ENCODE measurements at places on chromosomes 12 and 14.

- DNase-seq: no peak
Measured at GRCh38 chr12:25482625-25483024, 70.5 kb downstream of the LMNTD1 start.

GRCh38 chr14:64502456-64502855, 1.2 kb downstream of the ZBTB25 start:
- no peak for DNase-seq

- DNase-seq: no peak
Measured at GRCh38 chr12:116276652-116277466, 634 bp downstream of the MED13L start.

- peak; percentile 93 for DNase-seq
Measured at GRCh38 chr12:6532927-6533652, 1.2 kb upstream of the GAPDH start.

DNA sequence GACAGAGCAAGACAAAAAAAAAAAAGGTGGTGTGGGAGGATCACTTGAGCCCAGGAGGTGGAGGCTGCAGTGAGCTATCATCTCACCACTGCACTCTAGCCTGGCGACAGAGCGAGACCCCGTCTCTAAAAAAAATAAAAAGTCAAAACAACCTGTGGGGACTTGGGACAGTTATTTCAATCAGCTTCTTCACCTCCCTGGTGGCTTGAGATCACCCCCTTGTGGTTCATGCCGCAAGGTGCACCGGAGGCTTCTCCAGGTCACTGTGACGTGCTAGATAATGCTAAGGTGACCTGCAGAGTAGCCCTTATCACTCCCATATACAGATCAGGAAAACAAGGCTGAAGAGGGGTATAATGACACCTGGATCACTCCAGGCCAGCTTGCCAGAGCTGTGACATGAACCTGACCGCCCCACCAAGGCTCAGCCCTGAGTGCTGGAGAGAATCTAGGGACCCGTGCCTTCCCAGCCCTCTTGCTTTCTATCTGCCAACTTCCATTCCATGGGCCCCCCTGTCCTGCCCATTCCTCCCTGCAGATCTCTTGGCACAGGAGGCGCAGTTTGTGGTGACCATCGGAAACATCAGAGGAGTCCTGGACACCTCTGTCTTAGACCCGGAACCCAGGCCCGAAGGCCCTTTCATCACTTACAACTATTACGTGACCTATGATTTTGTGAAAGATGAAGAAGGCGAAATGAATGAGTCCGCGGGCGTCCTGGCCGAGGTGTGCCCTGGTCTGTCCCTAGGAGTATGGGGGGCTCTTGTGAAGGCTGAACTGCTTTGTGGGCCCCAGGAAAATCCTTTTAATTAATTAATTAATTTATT, 8.1 kb downstream of the LRRC43 start:
- DNase-seq: peak; percentile 62

- DNase-seq: peak; percentile 80
Measured at GRCh38 chr12:15590180-15590826, 198.9 kb downstream of the EPS8 start.

DNA sequence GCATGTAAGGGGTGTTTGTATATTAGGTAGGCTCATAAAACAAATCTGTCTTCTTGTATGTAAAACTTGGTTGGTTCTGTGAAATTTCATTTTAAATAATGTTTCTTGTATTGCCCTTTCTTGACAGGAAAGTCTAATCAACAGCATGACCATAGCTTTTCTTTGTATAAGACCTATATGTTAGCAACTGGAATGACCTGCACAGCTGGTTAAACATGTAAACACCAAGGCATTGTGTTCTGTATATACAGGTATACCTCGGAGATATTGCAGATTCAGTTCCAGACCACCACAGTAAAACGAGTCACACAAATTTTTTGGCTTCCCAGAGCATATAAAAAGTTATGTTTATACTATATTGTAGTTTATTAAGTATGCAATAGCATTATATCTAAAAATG, 183.6 kb downstream of the ERC1 start:
- DNase-seq: no peak

- no peak for DNase-seq
Measured at GRCh38 chr12:39490500-39491282, 47.8 kb upstream of the KIF21A start.

DNA sequence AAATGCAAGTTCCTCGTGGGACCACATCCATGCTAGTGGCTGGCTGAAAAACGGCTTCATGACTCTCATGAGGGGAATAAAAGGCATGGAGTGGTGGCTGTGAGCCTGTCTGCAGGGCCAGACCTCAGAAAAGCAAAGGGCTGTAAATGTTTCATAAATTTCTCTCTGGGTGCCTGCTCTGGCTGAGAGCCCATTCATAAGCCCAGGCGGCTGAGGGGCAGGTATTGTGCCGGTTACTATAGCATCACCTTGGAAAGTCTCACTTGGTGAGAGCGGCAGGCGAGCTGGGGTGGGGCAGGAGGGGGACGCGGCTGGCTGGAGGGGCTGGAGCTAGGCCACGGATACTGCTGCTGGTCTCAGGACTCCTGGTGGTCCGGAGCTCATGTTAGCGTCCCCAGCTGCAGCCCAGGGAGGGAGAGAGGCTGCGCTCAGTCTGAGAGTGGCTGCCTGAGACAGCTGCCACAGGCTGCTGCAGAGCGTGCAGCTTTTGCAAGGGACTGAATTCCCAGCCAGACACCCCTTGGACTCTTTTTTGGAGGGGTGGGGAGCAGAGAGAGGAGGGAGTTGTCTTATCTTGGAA, at the start of gene SLC17A8:
SLC17A8 (plus strand) TSS at position 431 of the 580 bp plus-strand sequence. CDS start 318 bp downstream, outside the sequence.
- DNase-seq: no peak

DNA sequence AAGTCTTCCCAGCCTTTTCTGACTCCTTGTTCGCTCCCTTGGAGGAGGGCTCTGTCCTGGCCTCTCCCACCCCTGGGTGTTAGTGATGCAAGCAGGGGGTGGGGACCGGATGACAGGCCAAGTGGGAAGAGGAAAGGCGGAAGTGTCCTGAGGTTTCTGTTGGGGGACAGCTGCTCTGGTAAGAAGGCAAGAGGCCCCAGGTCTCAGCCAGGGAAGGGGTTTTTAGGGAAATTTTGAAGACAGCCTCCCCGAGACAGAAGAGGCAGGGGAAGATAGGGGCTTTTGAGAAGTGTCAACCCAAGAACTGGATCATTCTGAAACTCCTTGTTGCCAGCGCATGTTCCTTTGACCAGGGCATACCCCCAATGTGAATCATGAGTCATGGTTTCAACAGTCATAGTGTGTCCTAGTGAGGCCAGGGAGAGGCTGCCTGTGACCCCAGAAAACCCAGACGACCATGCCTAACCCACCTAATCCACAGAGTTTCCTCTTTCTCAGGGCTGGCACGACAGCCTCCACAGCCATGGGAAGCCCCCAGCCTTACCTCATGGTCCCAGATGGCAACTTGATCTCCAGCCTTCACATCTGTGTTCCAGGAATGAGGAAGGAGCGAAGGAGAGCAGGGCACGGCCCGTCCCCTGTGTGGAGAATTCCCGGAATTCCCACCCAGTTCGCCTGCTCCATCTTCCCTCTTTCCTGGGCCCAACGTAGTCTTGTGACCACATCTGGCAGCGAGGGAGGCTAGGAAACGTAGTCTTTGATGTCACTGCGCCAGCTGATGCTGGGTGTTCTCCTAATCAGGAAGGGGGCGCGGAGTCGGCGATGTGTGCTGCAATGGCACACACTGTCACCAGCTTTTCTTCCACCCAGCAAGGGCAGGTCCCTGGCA, 4.9 kb upstream of the GPR132 start:
- no peak for DNase-seq

- no peak for DNase-seq
Measured at GRCh38 chr14:78091361-78091760, 78.8 kb upstream of the NRXN3 start.

DNA sequence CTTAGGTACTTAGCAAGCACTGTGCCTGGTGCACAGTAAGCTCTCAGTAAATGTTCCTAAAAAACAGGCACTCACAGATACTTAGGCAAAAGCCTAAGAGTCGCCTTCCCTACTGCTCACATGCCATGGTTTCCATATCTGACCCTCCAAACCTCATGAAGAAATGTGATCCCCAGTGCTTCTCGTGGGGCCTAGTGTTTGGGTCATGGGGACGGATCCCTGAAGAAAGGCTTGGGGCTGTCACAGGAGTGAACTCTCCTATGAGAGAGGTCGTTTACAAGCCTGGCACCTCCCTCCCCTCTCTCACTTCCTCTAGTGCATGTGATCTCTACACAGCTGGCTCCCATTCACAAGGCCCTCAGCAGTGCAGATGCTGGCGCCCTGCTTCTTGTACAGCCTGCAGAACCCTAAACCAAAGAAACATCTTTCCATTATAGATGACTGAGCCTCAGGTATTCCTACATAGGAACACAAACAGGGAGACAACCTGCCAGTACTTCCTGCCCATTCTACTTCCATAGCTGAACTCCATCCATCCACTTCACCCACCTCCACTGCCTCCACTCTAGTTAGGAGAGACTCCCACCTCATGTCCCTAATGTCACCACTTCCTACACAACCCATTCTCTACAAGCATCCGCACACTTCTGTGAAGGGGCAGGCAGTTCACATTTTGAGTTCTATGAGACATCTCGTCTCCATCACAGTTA, 2.9 kb downstream of the SLC15A4 start:
- no peak for DNase-seq

Data from NT2/D1 (cell line).